Stimulated activated CD8-positive, alpha-beta memory T cell treated with anti-CD3 and anti-CD28 coated beads, Interleukin-12 subunit alpha, Interleukin-12 subunit beta, amount 100 ng/mL, for 1 hour (primary cell): ENCODE measurements at places on chromosomes 5 and 9.

GRCh38 chr5:12080761-12081160 lies 176.5 kb upstream of the CTNND2 start:
- DNase-seq = no peak

DNA sequence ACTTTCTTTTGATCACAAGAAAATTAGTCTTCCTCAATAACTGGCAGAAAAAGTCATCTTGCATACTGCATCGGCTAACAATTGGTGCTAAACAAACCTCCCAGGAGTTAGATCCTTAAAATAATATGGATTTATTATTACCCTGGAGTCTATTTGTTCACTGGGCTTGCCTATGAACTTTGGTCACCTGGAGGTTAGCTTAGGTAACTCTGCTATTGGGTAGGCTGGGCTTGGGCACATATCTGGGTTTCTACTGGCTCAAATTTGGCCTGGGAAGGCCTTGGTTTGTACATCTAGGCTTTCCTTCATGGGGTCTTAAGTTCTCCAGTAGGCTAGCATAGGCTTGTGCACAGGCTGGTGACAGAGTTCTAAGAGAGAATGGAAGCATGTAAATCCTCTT lies 279.9 kb downstream of the RASEF start:
- no peak for DNase-seq

GRCh38 chr9:131709771-131710431 lies 30.0 kb downstream of the RAPGEF1 start:
- no peak for DNase-seq

DNA sequence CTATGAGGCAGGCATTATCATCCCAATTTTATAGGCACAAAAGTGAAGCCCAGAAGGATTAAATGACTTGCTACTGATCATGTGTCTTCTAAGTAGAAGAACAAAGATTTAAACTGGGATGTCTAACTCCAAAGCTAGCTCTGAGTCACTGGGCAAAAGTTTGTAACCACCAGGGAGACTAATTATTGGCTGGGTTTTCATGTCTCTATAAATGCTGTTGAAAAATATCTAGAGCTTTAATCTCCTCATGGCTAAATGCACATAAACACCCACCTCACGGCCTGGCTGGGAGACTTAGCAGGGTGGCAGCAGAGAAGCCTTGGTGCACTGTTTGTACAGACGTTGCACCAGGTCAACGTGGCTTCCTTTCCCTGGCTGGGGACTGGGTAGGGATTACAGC lies 144.6 kb downstream of the MELK start:
- no peak for DNase-seq

DNA sequence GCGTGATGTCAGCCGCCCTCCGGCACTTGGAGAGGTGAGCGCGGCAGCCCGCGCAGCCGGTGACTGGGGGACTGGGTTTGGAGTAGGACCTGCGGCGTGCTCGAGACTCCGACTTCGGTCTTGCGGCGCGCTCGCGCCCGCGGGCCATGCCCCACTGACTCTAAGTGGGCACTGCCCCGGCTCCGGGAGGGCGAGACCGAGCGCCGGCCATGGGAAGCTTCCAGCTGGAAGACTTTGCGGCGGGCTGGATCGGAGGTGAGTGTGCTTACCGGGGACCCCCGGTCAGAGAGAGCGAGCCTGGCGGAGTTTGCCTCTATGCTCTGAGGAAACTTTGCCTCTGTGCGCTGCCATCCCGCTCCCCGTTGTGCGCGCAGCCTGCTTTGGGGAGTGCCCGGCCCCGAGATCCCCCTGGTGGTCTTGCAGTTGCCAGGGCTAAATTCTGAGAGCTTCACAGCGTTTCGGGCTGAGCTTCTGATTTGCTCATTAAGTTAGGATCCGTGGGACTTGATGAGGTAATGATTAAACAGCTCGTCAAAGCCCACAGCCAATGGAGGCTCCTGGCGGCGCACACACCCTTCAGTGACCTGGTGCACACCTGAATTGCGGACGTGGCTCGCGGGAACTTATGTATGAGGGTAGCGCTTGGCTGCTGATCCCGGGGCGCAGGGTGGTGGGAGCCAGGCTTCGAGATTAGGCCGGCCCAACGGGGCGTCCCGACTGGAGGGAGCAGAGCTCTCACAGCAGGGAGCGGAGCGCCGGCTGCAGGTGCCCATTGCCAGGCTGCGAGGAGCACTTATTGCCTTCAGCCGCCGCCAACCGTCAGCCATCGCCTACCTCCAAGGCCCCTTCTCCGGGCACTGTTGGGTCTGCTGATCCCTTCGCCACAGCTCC lies at the start of gene SLC25A48:
Gene SLC25A48, plus strand, starts transcription at position 25 of the 891 bp plus-strand sequence. Its CDS starts 185 bp downstream, at position 210.
- DNase-seq = no peak

DNA sequence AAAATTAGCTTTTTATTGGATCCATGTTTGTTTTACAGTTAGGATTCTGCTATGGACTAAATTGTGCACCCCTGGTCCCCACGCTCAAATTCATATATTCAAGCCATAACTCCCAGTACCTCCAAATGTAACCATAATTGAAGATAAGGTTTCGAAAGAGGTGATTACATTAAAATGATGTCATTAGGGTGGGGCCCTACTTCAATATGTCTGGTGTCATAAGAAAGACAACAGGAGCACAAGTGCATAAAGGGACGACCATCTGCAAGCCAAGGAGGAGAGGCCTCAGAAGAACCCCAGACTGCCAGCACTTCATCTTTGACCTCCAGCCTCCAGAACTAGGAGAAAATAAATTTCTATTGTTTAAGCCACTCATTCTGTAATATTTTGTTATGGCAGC lies 7.4 kb upstream of the HNRNPA0 start:
- no peak for DNase-seq

DNA sequence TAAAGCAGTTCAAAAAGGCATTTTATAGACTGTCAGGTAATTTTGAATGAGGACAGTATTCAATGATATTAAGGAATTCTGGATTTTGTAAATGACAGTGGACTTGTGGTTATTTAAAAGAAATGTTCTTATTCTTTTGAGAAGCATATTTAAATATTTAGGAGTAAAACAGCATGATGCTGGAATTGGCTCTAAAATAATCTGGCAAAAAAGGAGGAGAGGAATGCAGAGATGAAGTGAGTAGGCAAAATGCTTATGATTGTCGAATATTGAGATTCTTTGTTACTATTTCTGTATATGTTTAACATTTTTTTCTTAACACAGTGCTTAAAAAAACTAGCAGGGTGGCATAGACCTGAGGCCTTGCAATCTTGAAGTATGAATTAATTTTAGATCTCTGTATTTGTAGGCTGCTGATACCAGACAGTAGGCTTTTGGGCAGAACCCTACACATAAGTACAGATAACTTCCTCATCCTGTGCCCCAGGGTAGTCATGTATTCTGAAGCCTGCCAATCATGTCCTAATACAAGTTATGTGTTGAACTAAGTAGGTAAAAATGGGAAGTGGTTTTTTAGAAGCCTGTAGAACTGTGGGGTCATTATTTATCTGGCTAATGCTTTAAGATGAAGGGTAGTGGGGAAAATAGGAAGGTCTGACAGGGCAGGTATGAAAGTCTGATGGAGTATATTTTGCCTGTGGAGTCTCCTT lies 9.4 kb downstream of the CD180 start:
- no peak for DNase-seq

- no peak for DNase-seq
Measured at GRCh38 chr5:152282331-152282730, 122.7 kb downstream of the NMUR2 start.
